ENCODE measurements at places on chromosomes 7 and 10.

GRCh38 chr7:8035647-8036518 lies 67.3 kb downstream of the GLCCI1 start:
- DNase-seq, result peak; percentile 34

DNA sequence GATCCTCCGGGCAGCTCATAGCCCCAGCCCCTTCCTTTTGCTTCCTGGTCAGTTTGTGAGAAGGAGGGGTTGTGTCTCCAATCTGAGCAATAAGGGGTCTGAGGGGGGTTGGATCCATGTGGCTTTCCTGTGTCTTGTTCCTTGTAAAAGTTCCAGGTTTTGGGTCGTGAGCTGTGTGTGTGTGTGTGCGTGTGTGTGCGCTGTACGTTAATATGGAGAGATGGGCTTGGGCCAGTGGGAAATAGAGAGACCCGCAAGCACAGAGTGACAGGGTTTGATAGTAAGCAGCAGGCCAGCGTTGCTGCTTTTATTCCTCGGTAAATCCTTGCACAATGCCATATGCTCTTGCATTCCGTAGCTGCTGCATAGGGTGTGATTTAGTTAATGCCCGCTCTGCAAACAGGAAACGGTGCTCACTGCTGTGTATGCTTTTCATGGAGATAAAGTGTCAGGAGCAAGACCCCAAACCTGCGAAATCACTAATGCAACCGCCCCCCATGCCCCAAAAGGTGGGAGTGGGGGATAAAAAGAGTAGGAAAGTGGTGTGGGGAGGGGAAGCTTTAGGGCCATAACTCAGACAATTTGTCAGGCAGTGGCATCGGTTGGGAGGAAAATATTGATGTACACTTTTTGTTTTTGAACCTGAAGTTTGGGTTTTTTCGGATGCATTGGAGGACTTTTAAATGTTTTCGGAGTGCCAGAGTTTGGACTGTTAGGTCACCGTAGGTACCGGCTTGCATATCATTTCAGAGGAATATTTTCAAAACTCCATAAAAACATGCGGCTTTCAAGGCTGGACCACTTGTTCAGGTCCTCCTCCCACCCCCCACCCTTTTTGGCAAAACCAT lies 108.7 kb downstream of the TCF7L2 start:
- DNase-seq, result no peak

GRCh38 chr10:34092891-34093290 lies 722.2 kb downstream of the PARD3 start:
- no peak for DNase-seq

GRCh38 chr10:99008054-99008453 lies 227.6 kb downstream of the HPSE2 start:
- no peak for DNase-seq

- DNase-seq, result no peak
These were observed 36.5 kb downstream of the MALSU1 start for GRCh38 chr7:23335621-23336020.

- DNase-seq, result no peak
These were observed 35.1 kb downstream of the MAD1L1 start for GRCh38 chr7:2197436-2198155.

DNA sequence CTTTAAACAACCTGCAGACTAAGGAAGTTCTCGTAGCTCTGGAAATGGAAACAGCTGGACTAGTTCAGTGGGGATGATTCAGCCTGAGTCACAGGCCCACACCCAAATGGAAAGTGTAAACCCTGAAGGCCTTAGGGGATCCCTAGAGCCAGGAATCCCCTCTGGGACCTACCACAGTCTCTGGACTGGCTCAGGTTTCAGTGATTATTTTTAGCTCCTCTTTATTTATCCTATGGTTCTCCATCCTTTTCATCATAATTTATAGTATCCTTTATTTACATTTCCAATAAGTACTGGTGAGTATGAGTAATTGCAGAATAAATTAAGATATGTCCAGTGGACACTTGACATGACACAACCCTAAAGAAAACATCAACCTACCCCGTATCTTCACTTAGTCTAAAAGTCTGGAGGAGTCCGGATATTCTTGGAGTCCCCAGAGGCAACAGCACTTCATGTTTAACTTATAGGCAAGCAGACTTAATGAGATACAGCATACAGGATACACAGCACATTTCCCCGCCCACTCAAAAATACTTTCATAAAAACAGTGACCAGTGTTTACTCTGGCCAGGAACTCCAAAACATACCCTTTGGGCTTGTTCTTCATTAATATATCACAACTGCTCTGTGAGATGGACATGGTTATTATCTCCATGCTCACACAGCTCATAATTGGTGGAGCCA lies 28.4 kb upstream of the SEMA3E start:
- no peak for DNase-seq

DNA sequence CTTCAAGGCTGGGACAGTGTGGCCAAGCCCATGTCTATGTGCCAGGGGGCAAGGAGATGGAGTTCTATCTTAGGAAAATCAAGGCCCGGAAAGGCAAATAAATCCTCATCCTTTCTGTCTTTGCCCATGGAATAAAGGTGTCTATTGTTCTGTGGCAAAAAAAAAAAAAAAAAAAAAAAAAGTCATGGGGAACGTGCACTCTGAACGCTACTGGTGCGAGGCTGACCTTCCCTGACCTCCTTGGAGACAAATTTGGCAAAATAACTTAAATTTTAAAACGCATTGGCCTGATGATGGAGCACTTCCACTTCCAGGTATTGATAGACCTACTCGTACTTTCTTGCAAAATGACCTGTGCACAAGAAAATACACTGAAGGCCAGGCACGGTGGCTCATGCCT lies 12.2 kb upstream of the BAG3 start:
- DNase-seq, result no peak

- no peak for DNase-seq
These were observed 717.3 kb downstream of the XPNPEP1 start for GRCh38 chr10:109205929-109206585.

DNA sequence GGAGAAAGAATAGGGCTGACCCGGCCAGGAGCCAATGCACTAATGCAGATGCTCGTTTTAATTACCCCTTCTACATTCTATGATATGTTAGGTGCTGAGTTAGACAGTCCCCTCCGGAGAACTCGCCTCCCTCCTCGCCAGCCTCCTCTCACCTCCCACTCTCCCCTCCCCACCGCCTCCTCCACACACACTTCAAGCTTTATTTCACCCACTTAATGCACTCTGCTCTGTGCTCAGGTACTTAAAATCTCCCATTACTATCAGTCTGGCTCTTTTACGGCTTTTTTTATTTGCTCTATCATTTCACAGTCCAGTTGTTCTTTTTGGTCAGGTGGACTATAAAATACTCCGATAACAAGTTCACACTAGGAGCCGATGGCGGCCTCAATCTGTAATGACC lies 231.6 kb downstream of the TEX36 start:
- DNase-seq, result no peak

DNA sequence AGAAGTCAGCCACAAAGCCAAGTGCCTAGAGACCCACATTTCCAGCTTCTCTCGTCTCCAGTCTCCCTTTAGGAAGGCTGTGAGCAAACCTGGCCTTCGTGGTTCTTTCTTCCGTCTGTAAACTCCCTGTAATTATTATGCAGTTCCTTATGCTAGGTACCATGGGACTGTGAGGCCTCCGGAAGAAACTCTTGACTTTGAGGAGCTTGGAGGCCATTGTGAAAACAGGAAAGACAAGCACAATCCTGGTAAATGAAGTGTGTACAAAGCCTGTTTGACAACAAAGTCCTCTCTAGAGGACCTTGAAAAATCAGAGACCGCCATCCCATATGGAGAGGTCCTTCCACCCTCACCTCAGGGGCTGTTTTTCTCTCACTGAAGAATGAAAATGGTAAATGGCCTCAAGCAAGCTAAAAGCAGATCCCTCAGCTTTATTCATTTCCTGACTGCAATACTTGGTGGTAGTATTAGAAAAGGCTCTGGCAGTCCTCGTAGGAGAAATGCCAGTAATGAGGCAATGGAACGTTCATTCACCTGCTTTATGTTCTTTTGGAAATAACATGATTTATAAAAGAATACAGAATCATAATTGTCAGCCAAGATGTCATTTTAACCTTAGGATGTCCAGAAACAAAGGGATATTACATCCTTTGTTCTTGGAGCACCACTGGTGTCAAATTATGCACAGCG lies 926.4 kb downstream of the LRMDA start:
- no peak for DNase-seq

DNA sequence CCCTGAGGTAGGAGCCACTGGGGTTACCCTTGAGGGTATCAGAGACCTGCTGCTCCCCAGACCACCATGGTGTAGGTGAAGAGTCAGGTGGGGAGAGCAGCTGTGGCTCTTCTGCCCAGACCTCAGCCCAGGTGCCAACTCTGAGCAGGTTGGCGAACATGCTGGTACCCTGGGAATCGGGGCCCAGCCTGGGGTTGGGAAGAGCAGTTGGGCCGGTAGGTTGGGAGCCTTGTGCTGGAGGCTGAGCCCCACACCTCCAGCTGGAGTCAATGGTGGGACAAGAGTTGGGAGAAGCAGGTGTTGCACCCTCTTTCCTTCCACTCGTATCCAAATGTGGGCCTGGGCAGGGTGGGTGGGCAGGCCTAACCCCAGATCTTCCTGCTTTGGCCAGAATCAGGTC lies 114.5 kb downstream of the CDH23 start:
- DNase-seq, result no peak

DNA sequence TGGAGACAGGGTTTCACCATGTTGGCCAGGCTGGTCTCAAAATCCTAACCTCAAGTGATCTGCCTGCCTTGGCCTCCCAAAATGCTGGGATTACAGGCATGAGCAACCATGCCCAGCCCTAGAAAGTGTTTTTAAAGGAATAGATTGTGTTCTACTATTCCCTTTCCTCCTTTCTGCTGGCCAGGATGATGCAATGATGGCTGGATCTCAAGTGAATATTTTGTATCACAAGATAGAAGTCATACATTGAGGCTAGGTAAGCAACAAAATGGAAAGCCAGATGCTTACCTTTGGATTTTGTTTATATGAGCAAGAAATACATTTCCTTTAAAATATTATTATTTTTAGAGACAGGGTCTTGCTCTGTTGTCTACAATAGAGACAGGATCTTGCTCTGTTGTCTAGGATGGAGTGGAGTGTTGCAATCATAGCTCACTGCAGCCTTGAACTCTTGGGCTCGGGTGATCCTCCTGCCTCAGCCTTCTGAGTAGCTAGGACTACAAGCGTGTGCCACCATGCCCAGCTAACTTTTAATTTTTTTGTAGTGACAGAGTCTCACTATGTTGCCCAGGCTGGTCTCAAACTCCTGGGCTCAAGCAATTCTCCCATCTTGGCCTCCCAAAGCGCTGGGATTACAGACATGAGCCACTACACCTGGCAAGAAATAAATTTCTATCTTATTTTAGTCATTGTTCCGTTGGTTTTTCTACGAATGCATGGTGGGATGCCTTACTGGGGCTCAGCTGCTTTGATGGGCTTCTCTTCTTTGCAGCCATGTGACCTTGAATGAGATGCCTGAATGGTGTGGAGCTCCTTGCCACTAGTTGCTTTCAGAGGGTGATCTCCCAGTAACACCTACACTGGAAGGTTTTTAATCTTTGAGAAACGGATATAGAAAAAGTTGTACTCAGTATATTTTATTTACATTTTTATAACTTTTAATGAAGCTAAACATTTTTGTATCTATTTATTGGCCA lies 5.8 kb upstream of the AEBP1 start:
- no peak for DNase-seq

DNA sequence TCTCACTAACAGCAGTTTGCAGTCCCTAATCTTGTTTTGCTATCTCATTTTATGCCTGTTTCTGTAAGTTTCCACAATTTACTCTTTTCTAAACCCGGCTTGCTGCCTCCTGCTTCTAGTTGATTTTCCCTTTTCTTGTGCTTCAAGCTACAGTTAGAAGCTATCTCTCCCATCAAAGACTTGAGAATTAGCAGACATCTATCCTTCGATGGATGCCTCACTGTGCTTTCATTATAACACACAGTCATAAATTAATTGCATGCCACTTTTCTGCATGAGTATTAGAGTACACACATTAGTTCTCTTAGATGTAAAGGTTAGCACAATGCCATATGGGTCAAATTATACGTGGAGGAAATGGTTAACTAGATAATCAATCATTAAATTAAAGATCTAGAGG lies 48.7 kb downstream of the SEMA3A start:
- DNase-seq, result no peak
